ENCODE measurements at places on chromosomes 2 and 18.

DNA sequence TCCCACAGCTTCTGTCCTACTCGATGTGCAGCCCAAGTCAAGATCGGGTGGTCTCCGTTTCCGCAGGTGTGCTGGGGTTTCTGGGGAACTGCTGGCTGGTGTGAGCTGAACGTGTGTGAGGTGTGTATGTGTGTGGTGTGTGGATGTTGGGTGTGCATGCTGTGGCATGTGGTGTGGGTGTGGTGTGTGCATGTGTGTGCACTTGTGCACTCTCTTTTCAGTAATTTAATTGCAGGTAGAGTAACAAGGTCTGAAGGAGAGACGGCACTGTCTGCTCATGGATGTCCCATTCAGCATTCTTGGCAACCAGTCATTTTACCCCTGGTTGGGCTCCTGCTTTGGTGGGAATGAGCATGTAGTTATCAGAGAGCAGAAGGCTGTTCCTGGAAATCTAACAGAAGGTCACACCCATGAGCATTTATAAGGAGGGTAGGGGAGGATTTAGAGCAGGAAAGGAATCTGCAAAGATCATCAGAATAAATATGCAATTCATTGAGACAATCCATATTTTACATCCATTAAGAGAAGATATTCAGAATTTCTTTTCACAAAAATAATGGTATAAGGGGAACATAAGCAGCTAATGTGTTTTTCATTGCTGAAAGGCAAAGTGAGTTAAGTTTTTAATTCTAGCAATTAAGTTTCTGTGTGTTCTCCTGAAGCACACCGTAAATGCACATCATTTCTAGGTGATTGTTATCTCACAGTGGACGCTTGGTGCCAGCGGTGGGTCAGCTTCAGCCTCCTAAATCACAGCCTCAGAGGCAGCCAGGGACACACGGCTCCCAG is 60.7 kb downstream of the ADI1 start:
- DNase-seq, result no peak

GRCh38 chr18:75839041-75839440 is 411.5 kb upstream of the SMIM21 start:
- DNase-seq, result no peak

- no peak for DNase-seq
These were observed 11.1 kb downstream of the DNAH6 start for GRCh38 chr2:84527137-84528129.

DNA sequence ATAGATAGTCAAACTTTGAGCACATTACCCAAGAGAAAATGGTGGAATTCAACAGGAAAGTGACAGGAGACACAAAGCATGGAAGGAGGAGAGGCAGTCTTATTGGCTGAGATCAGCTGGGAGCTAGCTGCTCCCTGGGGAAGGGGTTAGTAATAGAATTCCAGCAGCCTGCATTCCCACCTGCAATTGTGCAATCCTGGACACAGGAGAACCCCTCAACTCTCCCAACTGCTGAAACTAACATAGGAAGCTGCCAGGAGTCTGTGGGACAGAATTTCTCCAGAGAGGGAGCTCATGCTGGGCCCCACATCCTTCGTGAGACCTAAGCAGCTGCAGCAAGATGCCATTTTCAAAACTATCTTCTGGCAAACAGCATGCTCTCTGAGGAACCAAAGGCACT is 69.8 kb upstream of the ACVR1C start:
- no peak for DNase-seq

GRCh38 chr2:166653185-166653813 is 159.2 kb upstream of the SCN7A start:
- no peak for DNase-seq

DNA sequence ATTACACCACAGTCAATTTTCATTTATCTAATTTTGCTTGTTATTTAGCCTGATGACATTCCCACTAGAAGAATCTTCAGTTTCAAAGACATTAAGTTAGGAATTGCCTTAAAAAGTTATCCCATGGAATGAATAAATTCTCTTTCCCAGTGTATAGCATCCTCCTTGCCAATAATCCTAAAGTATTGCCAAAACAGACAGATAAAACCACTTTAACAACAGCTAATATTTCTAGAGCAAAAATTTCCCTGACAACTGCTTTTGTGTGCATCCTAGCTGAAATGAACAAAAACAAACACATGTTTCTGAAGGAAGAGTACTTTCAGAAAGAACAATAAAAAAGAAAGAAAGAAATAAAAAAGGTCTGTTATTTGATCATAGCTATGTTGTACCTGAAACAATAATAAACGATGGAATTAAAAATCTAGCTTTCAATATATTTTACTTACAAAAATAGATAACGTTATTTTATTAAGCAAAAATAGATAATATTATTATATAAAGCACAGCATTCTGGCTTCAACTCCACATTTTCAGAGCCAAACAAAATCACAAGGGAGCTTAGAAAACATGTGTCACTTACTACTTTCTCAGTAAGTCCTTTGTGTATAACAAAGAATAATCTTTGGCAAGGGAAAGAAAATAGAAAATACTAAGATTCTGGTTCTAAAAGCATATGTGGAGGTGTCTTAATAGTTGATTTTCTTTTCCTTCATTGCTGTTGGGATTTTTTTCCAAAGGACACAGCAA is 939.0 kb upstream of the CRIM1 start:
- DNase-seq, result no peak

GRCh38 chr2:11466307-11467128 is 557 bp upstream of the E2F6 start:
- no peak for DNase-seq

- no peak for DNase-seq
These were observed 483.0 kb upstream of the FSIP2 start for GRCh38 chr2:185255566-185255965.

DNA sequence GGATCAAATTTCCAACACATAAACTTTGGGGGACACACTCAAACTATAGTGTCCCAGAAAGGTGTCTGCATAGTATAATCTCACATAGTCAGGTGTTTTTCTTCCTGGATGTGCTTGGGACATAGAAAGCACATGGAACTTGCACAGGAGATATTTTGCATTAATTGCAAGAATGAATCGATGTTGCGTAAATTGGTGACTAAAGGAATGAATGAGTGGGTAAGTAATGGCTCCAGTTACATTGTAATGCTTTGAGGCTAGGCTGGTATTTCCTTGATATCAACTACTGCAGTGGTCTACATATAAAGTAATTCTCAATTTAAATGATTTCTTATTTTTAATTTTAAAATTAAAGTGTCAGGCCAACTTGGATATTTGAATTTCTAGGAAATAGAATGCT is 53.4 kb downstream of the SH3RF3 start:
- DNase-seq, result no peak

- no peak for DNase-seq
These were observed at the start of gene SP5 for GRCh38 chr2:170715062-170715931. TSS of gene SP5 (plus strand) at chr2:170715337. CDS start at chr2:170715513, 176 bp downstream.

DNA sequence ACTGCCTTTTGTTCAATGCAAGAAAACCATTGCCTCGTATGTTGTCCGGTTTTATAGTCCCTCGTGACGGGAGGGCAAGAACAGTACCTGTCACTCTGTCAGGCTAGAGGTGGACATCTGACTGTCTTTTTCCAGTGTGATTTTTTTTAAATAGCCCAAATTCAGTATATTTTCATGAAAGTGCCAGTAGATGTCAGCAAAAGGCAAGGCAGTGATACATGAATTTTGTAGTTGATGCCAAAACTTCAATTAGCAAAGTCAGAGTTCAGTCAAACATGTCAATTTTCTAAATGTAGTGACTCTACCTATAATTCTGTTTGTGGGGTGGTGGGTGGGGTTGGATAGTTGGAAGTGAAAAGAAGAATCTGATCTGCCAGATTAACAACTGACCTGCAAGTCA is 296.0 kb upstream of the MC4R start:
- DNase-seq, result no peak

DNA sequence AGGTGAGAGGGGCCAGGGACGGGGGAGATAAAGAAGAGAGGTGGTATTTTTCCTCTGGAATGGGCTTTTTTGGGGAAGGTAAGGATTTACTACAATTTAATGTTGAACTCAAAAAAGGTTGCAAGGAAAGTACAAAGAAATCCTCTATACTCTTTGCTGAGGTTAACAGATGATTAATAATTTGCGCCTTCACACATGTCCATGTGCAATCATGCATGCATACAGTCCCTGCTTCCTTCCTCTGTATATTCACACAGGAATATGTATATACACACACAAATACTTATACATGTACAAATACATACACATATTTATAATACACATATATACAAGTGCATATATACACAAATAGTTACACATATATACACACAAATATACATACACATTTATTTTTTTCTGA is 193.4 kb downstream of the NBAS start:
- no peak for DNase-seq

- DNase-seq, result no peak
These were observed 157.6 kb downstream of the HAUS1 start for GRCh38 chr18:46261799-46262198.

DNA sequence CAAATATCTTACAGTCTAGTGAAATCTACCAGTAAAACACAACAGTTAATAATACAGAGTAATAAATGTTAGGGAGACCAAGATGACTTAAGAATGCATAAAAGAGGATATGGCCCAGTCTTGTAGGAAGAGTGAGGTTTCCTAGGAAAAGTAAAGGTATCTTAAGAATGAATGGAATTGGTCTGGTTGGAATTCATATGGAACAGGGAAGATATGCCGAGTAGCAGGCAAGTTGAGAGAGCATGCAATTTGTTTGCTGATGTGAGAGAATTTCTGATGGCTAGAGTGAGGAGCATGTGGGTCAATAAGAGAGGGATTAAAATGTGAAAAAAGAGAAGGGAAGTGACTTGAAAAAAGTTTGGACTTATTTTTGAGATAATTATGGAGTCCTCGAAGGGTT is 512.9 kb upstream of the ZEB2 start:
- no peak for DNase-seq

DNA sequence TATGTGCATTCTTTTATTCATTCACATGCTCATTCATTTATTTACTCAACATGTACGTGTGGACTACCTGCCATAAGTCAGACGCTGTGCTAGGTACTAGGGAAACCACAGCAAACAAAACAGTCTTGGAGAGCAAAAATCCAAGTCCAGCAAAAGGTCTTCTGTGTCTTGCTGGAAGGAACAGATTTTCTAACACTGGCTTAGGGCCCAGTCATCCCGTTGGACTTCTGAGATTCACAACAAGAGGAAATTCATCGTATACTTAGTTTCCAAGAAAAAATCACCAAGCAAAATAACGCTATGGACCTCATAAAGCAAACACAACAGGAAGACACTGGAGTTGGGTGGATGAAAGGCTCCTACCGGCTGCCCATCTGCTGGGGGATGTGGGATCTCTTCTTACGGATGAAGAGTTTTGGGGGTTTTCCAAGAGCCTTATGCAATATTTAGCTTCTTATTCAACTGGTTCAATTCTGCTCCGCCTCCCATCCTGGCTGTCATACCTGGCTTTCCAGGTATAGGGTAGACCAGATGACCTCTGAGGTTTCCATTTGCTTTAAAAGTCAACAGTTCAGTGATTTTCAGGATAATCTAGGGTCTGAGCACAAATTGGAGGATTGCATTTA is 262.7 kb downstream of the HAUS1 start:
- no peak for DNase-seq

DNA sequence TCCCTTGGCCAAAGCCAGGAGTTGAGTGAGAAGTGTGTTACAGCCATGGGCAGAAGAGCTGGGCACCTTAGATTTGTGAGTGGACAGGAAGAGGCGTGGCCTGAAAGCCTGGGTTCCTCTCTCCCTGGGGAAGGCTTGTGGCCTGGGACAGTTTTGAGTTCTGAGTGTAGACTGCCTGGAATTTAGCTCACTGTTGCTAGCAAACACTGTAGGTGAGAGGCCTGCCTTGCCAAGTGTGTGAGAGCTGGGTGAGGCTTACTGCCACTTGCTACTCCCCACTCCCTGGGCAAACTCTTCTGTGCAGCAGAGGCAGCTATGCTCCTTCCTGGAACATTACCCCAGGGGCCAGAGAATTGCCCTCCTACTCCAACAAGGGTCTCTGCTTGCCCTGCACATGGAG is 150.0 kb upstream of the GALNT5 start:
- DNase-seq, result no peak

DNA sequence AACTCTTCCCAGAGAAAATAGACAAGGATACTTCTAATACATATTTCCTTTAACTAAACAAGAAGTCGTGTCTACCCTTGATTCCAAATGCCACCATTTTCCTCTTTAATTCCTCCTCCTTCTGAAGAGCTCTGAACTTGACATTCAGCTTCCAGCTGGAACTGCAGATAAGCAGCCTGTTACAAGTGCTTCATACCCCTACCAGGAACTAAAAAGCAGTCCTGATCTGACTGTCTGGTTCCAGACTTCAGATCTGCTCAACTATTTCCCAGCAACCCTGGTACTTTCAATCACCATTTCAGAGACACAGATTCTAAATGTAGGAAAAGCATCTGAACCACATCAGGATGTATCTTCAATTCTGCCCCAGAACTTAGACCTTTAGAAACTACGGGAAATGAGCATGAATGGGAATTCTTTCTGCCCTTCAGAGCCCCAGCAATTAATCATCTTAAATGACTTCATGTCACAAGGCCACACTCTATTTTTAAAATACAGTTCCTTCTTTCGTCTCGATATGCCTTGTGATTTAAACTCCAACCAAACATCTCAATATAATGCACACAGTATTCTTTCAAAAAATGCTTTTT is 159.5 kb downstream of the L3MBTL4 start:
- no peak for DNase-seq

- no peak for DNase-seq
These were observed 230.8 kb downstream of the SRBD1 start for GRCh38 chr2:45380131-45380836.

DNA sequence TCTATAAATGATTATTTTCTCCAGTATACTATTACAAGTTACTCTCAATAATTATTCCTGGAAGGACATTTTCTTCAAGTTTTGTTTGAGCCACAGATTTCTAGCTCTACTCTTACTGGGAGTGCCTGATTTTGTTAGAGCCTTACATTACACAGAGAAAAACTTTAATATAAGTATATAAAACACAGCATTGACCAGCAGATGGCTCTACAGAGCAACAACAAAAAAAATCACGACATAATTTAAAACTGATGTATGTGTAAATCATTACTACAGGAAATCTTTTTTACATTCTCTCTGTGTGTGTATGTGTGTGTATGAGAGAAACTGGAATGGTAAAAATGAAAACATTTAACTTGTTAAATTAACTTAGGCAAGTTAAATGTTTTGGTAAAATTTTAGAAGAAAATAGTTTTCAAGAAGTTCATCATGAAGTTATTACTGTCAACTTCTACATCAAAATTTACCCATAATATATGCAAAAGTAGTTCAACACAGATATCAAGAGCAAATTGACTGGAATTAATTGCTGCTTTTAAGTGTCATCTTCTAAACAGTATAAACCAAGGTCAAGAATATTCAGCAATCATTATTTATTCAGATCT is 103.3 kb downstream of the MDH1 start:
- no peak for DNase-seq

DNA sequence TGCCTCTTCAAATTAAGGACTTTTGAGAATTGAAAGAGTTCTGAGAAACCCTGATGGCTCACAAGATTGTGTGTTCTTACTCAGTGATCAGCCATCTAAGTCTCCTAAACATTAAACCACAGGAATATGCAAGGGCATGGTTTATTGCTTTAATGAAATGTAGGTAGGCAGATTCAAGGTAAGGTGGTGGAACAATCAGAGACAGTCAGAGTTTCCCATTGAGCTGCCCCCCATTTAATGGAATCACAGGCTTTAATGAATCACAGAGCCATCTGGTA is 107.8 kb upstream of the LRATD1 start:
- no peak for DNase-seq

GRCh38 chr2:160194351-160194750 is 5.7 kb downstream of the ITGB6 start:
- DNase-seq, result no peak

- no peak for DNase-seq
These were observed 548.3 kb downstream of the ERBB4 start for GRCh38 chr2:211990335-211990734.

- DNase-seq, result no peak
These were observed 34.9 kb upstream of the CTDP1 start for GRCh38 chr18:79644666-79645057.
